ENCODE measurements at places on chromosomes 4 and X.

- DNase-seq = no peak
Measured at GRCh38 chr4:88908521-88908920, 148.5 kb downstream of the FAM13A start.

DNA sequence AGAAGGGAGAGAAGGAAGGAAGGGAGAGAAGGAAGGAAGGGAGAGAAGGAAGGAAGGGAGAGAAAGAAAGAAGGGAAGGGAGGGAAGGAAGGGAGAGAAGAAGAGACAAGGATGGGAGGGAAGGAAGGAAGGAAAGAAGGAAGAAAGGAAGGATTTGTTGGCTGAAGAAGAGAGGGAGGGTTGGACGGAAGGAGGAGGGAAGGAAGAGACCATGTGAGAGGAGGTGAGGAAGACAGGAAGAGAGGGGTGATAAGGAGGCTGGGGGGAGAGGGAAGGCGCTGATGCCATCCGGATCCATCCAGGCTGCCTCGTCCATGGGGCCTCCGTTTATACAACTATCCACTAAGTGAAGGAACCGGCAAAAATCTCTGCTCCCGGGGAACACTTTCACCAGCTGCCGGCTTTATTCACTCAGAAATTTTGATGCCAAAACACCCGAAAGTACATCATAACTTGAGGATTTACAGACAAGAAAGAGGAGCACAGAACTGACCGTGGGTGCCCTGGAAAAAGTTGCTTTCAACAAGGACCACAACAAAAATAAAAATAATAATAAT lies 14.9 kb downstream of the DHRSX start:
- DNase-seq = no peak

DNA sequence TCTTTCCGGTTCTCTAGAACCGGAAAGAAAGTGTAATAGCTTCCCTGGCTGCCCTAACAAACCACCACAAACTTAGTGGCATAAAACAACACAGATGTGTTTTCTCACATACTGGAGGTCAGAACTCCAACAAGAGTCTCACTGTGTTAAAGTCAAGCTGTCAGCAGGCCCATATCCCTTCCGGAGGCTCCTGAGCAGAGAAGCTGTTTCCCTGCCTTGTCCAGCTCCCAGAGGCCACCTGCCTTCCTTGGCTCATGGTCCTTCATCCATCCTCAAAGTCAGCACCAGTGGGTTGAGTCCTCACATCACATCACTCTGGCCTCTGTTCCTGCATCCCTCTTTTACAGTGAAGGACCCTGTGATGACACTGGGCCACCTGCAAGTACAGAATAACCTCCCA lies 49.8 kb upstream of the HMX1 start:
- no peak for DNase-seq

GRCh38 chr4:156388826-156389225 lies 435.2 kb upstream of the CTSO start:
- DNase-seq = no peak

Measured in GF-D8 (cell line).